ENCODE measurements at places on chromosomes 1 and 21.

GRCh38 chr1:74611887-74612286 is 61.7 kb downstream of the ERICH3 start:
- no peak for DNase-seq

DNA sequence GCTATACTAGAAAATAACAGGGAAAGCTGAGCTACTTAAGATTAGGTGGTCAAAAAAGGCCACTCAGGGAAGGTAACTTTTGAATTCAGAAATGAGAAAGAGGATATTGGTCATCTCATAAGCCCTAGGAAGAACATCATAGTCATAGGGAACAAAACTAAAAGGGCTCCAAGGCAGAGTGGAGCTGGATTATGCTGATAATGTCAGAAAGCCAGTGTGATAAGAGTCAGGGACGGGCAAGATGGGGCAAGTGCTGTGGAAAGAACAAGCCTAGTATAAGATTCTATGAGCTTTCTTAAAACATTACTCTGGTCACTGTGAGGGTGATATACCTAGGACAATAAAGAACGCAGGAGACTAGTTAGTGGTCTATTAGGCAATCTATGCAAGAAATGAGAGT is 106.6 kb downstream of the DUSP10 start:
- DNase-seq: no peak

GRCh38 chr1:243473227-243474135 is 217.6 kb downstream of the SDCCAG8 start:
- no peak for DNase-seq

DNA sequence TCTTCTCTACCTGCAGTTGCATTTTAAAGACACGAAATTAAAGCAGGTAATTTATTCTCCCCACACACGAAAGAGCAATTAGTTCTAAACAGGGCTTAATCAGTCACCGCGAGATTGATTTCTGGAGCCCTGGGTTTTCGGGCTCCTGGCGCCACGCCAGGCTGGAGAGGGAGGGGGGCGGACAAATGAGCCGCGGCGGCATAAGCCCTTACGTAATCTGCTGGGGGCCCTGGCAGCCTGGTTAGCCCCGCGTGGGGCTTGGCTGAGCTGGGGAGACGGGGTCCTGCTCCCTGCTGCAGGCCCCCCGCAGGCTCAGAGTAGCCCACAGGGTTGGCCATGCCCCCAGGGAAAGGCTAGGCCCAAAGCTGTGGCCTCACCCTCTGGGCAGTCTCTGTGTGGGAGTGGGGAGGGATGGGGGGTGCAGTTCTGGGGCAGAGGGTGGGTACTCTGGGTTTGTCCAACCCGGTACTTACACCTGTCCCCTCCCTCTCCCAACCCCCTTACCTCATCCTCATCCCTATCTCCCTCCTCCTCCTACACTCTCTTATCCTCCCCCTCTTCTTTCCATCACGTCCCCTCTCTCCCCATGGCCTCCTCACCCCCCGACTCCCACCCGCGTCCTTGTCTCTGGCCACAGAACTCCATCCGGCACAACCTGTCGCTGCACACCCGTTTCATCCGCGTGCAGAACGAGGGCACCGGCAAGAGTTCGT is 19.9 kb downstream of the FOXO6 start:
- DNase-seq: no peak

GRCh38 chr1:88228114-88228513 is 456.0 kb upstream of the PKN2 start:
- no peak for DNase-seq

- no peak for DNase-seq
Observed at GRCh38 chr1:218249338-218250140, 35.6 kb upstream of the RRP15 start.

- no peak for DNase-seq
Observed at GRCh38 chr1:184030433-184031091, 7.0 kb downstream of the COLGALT2 start.

DNA sequence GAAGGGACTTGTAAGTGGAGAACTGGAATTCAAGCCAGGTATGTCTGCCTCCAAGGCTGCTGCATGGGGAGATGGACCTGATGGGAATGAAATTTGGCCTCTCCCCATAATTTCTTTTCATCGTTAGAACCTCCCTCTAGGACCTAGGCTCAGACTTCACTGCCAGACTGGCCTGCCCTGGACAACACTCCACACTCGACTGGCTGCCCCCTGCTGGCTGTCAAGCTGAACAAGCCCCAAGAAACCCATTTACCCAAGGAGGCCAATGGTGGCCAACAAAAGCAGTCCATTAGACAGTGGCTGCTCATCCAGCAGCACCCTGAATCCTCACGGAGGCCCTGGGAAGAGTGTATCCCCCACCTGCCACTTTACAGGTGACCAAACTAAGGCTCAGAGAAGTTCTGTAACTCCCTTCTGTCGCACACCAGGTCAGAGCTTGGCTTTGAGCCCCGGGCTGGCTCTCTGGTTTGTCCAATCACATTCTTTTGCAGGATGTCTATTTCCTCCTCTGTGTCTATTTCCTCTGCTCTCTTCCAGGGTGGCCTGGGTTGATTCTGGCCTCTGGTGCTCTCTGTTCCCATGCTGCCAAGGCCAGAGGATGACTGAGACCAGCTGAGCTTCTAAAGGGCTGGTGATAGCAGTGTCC is 3.8 kb downstream of the RNF186 start:
- peak; percentile 59 for DNase-seq
